ENCODE measurements at places on chromosomes 1 and 21.

DNA sequence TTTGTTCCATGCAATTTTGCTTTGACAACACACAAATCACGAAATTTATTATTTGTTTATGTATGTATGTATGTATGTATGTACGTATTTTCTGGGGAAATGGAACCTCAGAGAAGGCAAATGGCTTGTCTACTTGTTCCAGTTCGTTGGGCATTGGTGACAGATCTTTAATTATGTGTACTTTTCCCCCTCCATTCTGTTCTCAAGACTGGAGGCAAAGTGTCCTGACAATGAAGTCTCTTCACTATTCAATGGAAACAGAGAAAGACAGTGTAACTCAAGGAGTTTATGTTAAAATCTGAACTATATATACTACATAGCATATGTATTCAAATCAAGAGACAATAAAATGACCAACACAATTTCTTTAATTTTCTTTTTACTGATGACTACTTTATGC lies 245.7 kb upstream of the PTBP2 start:
- no peak for DNase-seq

- DNase-seq: no peak
Measured at GRCh38 chr1:224730965-224731364, 114.8 kb downstream of the CNIH3 start.

DNA sequence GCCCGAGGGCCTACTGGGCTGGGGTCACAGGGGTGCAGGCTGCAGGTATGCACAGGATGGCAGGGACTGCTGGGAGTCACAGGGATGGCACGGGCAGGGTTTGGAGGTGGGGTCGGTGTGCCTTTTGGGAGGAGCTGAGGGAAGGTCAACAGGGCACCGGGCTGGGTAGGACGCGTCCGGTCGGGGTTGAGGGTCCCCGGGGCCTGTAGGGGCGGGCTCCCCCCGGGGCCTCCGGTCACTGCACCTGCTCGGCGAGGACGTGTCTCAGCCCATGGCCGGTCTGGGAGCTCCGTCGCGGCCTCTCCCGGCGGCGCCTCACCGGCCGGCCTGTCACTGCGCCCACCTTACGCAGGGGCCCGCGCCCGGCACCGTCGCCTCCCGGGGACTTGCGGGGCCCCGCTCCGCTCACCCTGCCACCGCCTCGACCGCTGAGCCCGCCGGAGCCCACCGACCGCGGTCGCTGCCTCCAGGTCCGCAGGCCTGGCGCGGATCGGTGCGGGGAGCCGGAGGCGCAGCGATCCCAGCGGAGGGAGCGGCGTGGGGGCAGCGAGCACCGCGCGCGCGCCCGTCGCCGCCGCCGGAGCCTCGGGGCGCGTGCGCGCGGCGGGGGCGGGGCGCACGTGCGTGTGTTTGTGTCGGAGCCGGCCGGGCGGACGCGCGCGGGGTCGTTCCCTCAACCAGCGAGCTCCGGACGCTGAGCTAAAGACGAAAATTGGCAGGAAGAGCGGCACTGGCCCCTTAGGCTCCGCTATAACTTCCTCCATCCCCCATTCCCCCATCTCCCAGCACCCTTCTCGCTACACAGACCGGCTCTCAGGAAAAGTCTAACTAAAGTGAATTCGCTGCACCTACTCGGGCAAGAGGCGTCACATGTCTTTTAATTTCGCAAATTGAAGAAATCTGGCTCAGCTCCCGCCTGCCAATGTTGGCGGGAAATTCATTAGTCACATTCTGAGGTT lies at the start of gene AMIGO1:
AMIGO1 (minus strand) TSS at position 552 of the 959 bp plus-strand sequence. CDS start 815 bp downstream, outside the sequence.
- DNase-seq: peak; percentile 91

DNA sequence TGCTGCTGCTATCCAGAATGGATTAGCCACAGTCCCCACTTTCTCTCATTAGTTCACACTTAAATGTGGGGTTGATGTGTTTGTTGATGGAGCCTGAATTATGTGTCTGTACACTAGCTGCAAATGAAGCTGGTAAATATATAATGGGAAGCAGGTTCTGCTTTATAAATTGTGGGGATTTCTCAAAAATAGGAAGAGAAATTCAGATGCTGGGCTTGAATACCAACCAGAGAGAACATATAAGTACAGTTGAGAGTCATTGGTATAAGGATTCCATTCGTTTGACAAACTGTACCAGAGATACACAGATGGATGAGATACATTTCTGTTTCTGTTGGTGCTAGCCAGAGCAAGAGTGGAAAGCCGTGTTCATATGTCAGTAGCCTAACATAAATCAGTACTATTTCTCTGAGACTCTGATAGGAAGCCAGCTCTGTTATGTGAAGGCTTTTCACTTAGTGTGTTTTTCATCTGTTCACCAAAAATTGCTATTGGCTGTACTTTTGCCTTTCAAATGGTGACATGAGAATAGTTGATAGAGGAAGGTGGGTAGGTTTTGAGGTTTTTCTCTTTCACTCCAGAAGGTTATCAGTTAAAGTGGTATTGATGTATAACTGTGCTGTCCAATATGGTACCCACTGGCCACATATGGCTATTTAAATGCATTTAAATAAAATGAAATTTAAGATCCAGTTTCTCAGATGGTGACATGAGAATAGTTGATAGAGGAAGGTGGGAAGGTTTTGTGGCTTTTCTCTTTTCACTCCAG lies 15.6 kb downstream of the SMG7 start:
- DNase-seq: no peak

- no peak for DNase-seq
Measured at GRCh38 chr1:194067772-194068171, 881.4 kb upstream of the B3GALT2 start.

DNA sequence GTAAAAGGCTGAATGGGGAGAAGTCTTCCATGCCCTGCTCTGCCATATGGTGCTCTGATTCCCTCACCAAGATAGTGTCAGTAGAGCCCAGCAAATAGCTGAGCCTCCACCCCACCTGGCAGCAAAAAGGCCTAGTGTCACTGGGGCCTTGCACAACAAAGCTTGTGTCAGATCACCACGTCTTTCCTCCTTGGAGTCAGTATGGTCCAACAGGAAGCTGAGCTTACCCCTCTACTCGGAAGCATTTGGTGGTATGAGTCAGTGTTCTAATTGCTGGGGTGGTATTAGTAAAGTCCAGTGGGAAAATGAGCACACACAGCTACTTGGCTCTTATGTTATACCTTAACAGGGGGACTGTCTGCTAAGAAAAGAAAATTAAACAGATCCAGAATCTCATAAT lies 18.7 kb upstream of the RRP15 start:
- DNase-seq: no peak

DNA sequence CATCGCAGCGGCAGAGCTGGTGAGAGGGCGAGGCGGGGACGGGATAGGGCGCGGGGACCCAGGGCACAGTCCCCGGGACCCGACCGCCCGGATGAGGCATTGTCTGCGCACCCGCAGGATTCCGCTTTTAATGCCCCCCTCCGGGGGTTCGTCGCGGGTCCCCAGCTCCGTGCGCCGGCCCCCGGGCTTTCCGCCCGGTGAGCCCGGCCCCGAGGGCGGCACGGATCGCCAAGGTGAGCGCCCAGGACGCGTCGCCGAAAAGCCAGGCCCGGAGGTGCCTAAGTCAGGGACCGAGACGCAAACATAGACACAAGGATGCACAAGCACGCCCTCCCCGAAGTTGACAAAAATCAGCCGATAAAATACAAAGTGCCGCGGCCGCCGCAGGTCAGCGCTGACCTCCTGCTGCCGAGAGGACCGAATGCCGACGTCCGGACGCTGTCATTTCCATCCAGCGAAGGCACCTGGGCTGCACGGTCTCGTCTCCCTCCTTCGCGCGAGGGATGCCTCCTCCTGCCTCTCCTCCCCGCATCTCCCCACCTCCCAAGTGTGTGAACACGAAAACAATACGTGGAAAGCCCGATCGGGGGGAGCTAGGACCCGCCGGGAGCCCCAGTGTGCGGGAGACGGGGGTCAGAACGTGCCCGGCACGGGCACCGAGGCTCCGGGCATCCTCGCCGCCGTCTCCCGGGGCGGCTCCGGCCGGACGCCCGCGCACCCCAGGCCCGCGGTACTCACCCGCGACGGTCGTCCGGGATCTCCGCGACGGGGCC lies 101.1 kb upstream of the SOD1 start:
- DNase-seq: peak; percentile 60
